ENCODE measurements at places on chromosomes 12 and 14.

GRCh38 chr12:103583008-103583407 is 4.1 kb upstream of the STAB2 start:
- no peaks in the 10 kb centered on the region for H3K36me3 ChIP-seq
- no peak overlapping the region for H3K27ac ChIP-seq
- DNase-seq = no peak
- H3K27me3 ChIP-seq = peaks cover 20% of the 10 kb centered on the region

- H3K4me1 ChIP-seq = no peaks in the 10 kb centered on the region
- no peak for DNase-seq
- H3K36me3 ChIP-seq = peaks cover 4% of the 10 kb centered on the region
- H3K27me3 ChIP-seq = no peaks in the 10 kb centered on the region
- no peak overlapping the region for H3K27ac ChIP-seq
Measured at GRCh38 chr14:80627745-80628144, 313.8 kb downstream of the CEP128 start.

- H3K27me3 ChIP-seq = no peaks in the 10 kb centered on the region
- peaks cover 17% of the 10 kb centered on the region for H3K4me1 ChIP-seq
- no peak for DNase-seq
Measured at GRCh38 chr14:24253936-24254335, 9.0 kb downstream of the TGM1 start.

GRCh38 chr12:793711-794110 is 41.3 kb downstream of the WNK1 start:
- no peak for DNase-seq
- H3K27ac ChIP-seq = peak overlapping the region; percentile 96
- peak overlapping the region; percentile 2 for H3K4me3 ChIP-seq

DNA sequence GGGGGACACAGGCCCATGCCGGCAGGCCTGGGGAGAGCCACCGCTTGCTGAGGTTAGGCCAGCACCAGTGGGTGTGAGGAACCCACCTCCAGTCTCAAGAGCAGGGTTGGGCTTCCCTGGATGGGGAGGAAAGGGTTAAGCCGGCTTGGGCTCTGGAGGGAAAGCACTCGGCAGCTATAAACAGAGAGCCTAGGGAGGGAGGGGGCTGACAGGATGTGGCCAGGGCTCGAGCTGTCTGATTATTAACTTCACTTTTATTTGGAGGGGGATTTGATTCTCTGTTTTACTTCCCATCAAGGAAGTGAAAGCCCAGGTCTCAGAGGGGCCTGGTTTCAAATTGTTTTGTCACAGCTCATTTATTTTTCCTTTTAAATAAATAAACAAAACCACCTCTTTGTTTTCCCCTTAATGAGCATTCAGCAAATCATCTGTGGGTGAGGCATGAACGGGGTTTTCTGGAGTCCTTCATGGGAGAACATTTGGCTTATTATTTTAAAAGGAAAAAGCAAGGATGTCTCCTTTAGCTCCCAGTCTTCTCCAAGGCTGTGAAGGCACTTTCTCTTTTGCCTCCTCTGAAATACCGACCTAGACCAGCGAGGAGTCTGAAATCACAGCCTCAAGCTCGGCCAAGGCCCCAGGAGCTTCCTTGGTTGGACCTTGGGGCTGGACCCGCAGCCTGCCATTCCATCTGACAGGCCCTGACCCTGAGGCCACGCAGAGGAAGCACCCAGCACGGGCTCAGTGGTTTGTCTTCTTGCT is 21.9 kb upstream of the ZFP36L1 start:
- DNase-seq = peak; percentile 67
- H3K4me1 ChIP-seq = peaks cover 83% of the 10 kb centered on the region
- H3K4me3 ChIP-seq = peak overlapping the region; percentile 72

DNA sequence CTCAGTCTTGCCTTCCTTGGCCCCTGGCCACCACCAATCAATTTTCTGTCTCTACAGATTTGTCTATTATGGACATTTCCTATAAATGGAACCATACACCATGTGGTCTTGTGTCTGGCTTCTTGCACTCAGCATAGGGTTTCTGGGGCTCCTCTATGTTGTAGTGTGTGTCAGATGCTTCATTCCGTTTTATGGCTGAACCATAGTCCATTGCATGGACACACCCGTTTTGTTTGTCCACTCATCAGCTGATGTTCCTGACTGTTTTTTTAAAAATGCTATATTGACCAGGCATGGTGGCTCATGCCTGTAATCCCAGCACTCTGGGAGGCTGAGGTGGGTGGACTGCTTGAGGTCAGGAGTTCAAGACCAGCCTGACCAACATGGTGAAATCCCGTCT is 21.0 kb downstream of the ARL6IP4 start:
- peaks cover 22% of the 10 kb centered on the region for H3K36me3 ChIP-seq
- no peaks in the 10 kb centered on the region for H3K4me1 ChIP-seq
- DNase-seq = no peak
- no peak overlapping the region for H3K27ac ChIP-seq

DNA sequence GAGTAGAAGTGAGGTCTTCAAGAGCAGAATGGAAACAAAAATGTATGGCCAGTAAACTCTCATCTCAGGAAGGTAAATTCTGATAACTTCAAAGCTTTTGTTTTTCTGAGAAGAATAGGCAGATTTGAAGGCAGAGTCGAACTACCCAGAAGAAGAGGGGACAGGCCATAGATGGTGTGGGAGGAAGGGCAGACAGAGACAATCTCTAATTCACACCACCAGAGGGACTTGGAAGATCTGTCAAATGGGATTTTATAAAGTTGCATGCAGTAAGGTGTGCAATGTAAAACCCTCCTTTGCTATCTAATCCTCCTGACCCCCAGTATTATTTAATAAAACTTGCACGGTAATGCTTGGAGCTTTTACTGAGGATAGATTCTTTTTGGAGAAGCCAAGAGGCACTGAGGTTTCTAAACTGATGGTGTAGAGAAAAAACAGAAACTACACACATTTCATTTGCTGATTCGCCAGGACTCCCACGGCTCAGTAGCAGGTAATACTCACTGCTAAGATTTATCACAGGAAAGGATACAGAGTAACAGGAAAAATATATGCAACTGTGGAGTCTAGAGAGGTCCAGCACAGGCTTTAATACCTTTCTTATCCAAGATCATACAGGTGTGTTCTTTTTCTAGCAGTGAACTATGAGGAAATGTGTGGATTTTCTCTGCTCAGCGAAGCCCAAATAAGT is 18.3 kb downstream of the SLC38A2 start:
- no peaks in the 10 kb centered on the region for H3K27me3 ChIP-seq
- no peak overlapping the region for H3K27ac ChIP-seq
- no peak for DNase-seq
- H3K4me1 ChIP-seq = peaks cover 20% of the 10 kb centered on the region

- peak overlapping the region; percentile 89 for H3K4me3 ChIP-seq
- peaks cover 70% of the 10 kb centered on the region for H3K4me1 ChIP-seq
- H3K27me3 ChIP-seq = no peaks in the 10 kb centered on the region
- H3K36me3 ChIP-seq = peaks cover 38% of the 10 kb centered on the region
Measured at GRCh38 chr12:28189784-28190320, 404 bp upstream of the CCDC91 start.

DNA sequence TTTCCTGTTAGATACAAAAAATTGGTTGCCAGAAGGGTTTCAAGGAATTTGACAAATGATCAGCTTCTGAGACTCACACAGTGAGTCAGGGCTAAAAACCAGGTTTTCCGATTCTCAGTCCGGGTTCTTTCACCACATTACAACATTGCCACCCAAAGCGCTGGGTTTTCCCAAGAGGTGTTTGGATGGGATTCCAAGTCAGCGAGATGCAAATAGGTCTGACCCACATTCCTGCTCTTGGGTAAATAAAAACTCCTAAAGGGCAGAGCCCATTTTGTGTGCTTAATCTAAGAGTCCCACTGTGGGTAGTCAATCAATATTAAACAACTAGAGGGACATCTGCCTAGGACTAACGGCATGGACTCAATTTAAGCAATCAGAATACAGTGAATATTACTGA is 5.4 kb upstream of the RIC8B start:
- H3K27ac ChIP-seq = no peak overlapping the region
- DNase-seq = no peak
- H3K27me3 ChIP-seq = no peaks in the 10 kb centered on the region
- H3K4me1 ChIP-seq = peaks cover 35% of the 10 kb centered on the region
- no peak overlapping the region for H3K4me3 ChIP-seq

DNA sequence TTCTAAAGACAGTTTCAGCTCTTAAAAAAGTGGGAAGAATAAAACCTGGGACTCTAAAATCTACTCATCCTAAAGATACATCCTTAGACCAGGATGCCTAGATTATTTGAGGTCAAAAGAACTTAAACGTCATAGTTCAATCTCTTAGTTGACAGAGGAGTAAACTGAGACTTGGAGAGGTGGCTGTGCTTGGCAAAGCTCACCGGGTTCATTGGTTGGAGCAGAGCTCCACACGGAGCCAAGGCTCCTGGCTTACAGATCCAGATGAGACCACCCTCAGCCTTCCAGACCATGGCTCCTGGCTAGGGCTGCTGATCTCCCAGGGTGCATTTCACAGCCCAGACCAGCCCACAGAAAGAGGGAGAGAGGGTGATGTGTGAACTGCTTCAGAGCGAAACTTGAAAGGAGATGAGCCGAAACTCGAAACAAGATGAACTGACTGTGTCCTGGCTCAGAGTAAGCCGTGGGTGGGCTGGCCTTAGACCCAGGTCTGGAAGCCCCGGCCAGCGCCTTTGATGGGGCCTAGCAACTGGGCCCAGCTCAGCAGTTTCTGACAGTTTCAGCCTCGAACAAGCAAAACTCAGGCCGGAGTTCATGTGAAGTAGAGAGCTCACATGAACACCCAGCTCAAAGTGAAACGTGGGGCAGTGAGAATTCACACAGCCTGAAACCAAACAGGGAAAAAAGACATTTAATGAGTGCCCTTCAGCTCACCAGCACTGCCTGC is 1044.8 kb downstream of the BCL11B start:
- no peaks in the 10 kb centered on the region for H3K27me3 ChIP-seq
- peak overlapping the region; percentile 57 for H3K4me3 ChIP-seq
- H3K36me3 ChIP-seq = peaks cover 29% of the 10 kb centered on the region
- peak; percentile 79 for DNase-seq

All from activated T-cell treated with anti-CD3 and anti-CD28 coated beads, Interleukin-2, amount 50 U/mL, for 24 hours (primary cell).